HCT116 (cell line): ENCODE measurements at places on chromosomes 1 and 21.

- DNase-seq = no peak
Measured at GRCh38 chr1:242523719-242524570, 552 bp downstream of the PLD5 start.

GRCh38 chr1:13784971-13785370, 85.0 kb downstream of the PRDM2 start:
- no peak for DNase-seq

GRCh38 chr1:1317420-1317819, 7.0 kb downstream of the INTS11 start:
- no peak for DNase-seq

DNA sequence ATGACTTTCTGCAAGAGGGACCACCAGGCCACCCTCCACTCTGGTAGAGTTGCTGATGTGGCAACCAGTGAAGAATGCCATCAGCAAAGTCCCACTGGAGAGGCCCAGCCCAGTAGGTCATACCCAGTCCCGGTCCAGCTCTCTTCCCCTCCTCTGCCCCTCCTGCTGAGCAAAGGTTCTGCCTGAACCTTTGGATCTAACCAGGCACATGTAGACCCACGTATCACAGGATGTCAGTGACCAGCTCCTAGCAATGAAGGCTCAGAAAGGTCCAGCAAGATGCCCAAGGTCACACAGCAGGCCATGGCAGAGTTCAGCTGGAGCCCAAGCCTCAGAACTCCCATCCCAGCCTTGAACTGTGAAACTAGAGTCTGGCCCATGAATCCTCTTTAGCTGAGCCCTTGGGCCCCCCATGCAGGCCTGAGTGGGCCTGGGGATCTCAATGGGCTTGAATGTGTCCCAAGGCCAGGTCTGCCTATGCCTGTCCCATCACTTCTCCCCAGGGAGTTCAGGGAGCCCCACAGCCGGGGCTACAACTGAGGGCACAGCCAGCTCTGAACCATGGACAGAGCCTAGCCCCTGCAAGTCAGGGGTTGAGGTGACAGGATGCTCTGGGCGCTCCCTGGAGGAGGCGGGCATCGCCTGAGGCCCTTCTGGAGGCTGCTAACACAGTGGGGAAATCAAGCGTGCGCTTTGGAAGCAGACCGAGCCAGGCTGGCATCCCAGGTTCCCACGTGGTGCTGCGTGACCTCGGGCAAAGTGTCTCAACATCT, 21.4 kb upstream of the PADI1 start:
- DNase-seq = no peak

DNA sequence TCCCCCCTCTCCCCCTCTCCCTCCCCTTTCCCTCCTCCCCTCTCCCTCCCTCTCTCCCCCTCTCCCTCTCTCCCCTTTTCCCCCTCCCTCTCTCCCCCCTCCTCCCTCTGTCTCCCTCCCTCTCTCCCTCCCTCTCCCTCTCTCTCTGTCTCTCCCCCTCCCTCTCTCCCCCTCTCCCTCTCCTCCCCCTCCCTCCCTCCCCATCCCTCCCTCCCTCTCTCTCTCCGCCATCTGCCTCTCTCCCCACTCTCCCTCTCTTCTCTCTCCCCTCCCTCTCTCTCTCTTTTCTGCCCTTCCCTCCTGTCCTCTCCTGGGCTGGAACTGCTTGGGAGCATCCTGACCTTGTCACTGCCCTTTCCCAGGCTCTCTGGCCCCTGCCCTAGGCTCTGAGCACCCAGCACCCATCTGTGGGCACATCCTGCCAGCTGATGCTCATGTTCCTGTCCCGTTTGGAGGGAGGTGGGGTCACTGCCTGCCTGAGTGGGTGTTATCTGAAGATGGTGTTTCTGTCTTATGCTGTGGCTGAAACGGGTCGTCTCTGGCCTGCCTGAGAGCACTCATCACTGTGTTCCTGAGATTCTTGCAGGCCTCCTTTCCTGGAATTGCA, 10.8 kb downstream of the FTCD start:
- no peak for DNase-seq

GRCh38 chr1:25967308-25967707, 30.6 kb downstream of the PAFAH2 start:
- no peak for DNase-seq

DNA sequence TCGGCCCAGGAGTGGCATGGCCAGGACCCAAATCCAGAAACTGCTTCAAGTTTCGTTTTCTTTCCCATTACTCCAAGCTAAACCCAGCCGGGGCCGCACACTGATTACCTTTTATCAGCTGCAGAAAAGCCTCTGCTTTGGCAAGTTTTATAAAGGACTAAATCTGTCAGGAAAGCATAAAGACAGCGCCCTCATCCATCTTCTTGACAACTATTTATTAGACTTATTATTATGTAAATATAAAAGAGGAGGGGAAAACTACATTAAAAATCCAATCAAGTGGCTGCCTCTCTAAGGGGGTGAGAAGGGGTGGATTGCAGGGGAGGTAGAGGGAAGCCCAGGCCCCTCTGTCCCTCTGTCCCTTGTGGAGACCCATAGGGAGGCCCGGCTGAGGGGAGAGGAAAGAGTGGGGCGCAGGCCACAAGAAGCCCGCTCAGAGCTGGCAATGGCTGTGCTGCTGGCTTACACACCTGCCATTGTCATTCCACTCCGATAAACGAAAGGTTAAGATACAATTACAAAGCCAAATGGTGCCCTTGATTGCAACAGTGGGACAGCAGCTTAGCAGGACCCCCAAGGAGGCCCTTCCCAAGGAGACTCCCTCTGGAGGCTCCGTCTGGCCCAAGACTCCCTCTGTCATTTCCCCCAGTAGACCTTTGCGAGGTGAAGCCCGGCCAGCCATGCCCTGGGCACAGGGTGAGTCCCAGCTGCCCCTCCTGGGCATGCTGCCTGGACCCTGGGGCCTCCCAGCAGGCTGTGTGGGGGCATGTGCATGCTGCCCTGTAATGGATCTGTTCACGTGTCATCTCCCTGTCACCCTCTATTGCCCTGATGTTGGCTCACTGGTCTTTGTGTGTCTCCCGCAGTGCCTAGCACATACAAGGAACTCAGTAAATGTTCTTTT, 45.4 kb downstream of the KCND3 start:
- DNase-seq = no peak

DNA sequence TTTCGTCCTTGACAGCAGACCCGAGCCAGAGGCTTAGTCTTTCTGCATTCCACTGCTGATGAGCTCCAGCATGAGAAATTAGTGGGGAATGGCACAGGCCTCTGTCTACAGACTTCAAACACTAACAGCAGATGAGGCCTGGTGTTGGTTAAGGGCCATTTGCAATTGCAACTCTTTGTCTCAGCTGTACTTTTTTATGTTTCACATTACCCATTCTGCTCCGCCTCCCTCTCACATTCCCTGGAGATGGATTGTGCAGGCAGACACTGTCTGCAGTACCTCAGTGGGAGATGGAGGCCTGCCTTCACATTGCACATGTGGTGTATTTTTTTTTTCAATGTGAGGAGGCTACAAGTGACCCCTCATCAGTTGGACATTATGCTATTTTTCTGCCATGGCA, 370.2 kb downstream of the DUSP10 start:
- DNase-seq = no peak

DNA sequence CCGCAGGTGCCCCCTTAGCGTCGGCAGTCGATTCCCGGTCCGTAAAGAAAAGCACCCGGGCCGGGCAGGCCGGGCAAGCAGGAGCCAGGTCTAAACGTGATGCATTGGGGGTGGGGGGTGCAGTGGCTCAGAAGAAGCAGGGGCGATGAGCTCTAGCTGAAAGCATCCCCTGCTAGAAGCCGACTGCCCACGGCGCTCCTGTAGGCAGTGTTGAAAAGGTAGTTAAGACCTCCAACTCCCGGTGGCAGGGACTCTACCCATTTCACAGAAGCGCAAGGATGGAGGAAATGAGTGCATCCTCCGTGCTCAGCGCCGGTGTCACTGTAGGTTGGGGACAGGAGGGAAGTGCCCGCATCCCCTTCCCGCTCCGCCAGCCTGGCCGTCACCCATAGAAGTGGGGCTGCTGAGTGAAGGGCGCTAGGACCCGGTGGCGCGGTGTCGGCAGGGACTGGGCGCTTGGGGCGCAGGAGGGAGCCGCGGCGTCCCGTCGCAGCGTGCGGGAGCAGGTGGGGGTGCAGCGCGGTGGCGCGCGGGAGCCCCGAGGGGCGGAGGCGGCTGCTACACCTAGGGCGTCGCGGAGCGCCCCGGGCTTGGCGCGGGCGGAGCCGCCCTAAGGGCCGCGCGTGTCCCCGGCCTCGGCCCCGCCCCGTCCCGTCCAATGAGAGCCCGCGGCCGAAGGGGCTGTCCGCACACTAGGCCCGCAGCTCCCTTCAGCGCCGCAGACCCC, at the start of gene WNT2B:
Gene WNT2B, plus strand, starts transcription at position 688 of the 727 bp plus-strand sequence. CDS start 298 bp downstream, outside the sequence.
- no peak for DNase-seq

DNA sequence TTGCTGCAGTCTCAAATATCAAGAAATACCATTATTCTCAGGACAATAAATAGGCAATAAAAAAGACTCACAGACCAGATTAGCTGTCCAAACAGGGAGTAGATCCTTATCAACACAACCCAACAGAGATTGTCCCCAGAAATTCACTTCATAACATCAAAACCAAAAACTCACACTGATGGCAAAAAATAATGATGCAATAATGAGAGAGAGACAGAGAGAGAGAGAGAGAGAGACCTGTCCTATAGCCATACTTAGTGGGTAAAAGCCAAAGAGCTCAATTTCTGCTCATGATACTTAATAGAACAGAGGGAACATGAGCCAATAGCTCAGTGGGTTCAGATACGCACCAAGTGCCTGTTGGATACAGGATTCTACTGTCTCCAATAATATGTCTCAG, 244.5 kb downstream of the FAM72C start:
- no peak for DNase-seq

GRCh38 chr1:31120783-31121180, 55.3 kb upstream of the PUM1 start:
- DNase-seq = no peak

DNA sequence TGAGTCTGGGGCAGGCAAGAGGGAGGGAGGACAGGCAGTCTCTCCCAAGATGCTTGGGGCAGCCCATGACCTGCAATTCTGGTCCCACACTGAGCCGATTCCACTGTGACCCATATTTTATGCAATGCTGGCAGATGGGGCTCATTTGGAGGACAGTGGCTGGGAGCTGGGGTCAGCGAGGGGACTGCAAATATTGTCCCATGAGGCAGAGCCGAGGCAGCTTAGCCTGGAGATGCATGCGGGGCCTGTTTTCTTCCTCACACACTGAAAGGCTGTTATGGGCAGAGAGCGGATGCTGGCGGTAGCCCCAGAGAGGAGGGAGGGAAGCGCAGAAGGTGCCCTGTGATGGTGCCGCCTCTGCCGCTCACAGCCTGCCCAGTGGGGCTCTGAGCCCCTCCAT, 128.5 kb upstream of the POU3F1 start:
- no peak for DNase-seq

GRCh38 chr1:158793604-158794003, 12.6 kb upstream of the OR6N2 start:
- DNase-seq = no peak

GRCh38 chr1:39789571-39790110, 976 bp upstream of the BMP8B start:
- DNase-seq = no peak

GRCh38 chr1:217009376-217009775, 286.1 kb upstream of the ESRRG start:
- no peak for DNase-seq

GRCh38 chr1:18229625-18230024, 122.0 kb downstream of the IGSF21 start:
- DNase-seq = no peak

DNA sequence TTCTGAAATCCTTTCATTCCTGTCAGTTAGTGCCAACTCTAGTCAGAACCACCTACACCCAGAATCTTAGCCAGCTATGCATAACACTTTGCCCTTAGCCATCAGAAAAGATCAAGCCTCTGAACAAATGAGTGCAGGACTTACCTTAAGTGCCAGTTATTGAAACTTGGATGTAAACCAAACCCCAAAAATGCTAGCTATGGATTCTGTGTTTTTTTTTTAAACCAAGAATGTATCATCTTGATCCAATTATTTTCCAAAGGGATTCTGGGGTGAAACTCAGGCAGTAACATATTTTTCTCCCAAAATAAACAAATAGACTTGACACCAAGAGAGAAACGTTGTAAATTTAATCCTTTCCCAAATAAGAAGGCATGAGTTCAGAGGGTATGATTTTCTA, 538.6 kb upstream of the ADAMTS5 start:
- DNase-seq = no peak

DNA sequence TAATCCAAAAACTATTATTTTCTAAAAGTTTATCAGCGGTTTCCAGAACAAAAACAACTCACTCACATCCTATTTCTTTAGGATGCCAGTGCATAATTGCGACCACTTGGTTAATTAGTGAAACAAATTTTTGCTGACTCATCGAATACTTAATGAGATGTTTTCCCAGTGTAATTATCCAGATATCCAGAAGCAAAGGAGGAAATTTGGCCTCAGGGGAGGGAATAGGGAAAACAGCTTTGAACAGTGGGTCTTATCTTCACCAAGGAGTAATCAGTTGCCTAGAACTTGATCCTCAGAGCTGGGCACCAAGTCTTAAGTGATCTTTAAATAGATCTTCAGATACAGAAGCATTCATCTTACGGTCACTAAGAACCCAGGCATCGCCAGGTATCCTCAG, 24.3 kb downstream of the STYXL2 start:
- DNase-seq = no peak

DNA sequence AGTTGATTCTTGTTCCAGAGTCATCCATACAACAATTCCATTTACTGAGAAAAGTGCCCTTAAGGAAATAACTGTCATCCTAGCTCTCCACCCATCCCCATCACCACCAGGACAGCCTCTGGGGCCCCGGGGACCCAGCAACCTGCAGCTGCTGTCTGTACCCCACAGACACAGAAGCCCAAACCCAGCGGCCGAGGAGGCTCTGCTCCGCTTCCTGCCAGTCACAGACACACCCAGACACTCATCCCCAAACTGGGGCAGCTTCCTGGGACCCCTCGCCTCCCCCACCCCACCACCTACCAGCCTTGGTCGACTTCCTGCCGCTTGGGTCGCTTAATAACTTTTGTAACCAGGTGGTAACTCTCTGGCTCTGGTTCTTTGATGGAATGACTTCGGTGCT, 121.6 kb upstream of the SLC25A33 start:
- DNase-seq = no peak

DNA sequence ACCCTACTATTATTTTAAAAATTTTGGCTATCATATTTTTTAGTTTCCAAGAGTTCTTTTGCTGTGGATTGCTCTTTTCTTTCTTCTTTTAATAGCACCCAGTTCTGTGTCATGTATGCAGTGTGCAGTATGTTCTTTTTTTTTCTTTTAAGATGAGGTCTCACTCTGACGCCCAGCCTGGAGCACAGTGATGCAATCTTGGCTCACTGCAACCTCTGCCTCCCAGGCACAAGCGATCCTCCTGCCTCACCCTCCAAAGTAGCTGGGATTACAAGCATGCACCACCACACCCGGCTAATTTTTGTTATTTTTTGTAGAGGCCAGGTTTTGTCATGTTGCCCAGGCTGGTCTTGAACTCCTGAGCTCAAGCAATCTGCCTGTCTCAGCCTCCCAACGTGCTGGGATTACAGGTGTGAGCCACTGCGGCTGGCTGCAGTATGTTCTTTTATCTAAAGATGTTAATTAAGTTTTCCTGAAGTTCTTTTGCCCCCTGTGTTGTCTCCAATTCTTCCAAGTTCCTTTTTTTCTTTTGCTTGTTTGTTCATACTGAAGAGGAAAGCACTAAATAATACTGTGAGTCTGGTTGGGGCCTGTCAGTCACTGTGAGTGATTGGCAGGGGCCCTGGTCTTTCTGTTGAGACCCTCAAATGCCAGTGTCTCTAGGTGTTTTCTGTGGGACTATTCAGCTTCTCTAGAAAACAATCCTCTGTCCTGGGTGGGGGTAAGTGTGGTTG, 17.5 kb upstream of the TTC22 start:
- DNase-seq = no peak

- no peak for DNase-seq
Measured at GRCh38 chr1:28518745-28519341, 13.0 kb downstream of the RCC1 start.

- DNase-seq = no peak
Measured at GRCh38 chr1:3795453-3796214, 664 bp downstream of the LRRC47 start.
